ENCODE measurements at places on chromosomes 4 and X. TPM values are rescaled to one million over a fixed set of nuclear protein-coding genes. Genes with fewer than 3 reads are reported as not detected.
A peak's percentile ranks its signal among the peaks of the same experiment; 100 is the strongest.

DNA sequence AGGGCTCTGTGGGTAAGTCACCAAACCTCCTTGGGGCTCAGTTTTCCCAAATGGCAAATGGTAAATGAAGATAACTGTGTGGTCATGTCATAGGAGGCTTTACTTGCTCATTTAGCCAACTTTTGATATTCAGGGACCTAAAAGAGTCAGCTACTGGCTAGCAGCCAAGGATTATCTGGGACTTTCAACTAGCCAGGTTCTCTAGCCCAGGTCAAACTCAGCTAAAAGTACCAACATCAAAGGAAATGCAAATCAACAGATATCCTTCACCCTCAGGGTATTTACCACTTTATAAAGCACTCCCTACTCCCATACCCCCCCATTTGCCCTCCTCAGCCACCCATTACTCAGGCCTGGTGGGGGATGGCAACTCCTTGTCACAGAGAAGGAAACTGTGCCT is 7.5 kb downstream of the AMER1 start:
- H3K27me3 ChIP-seq: no peaks in the 10 kb centered on the region
- H3K27ac ChIP-seq: no peak overlapping the region
- H3K4me3 ChIP-seq: no peak overlapping the region
- no peaks in the 10 kb centered on the region for H3K36me3 ChIP-seq
- no peak for DNase-seq

GRCh38 chr4:178784491-178784890 is 1342.3 kb upstream of the AGA start:
- no peaks in the 10 kb centered on the region for H3K4me1 ChIP-seq
- no peak overlapping the region for H3K4me3 ChIP-seq
- H3K27me3 ChIP-seq: no peaks in the 10 kb centered on the region
- H3K36me3 ChIP-seq: no peaks in the 10 kb centered on the region

DNA sequence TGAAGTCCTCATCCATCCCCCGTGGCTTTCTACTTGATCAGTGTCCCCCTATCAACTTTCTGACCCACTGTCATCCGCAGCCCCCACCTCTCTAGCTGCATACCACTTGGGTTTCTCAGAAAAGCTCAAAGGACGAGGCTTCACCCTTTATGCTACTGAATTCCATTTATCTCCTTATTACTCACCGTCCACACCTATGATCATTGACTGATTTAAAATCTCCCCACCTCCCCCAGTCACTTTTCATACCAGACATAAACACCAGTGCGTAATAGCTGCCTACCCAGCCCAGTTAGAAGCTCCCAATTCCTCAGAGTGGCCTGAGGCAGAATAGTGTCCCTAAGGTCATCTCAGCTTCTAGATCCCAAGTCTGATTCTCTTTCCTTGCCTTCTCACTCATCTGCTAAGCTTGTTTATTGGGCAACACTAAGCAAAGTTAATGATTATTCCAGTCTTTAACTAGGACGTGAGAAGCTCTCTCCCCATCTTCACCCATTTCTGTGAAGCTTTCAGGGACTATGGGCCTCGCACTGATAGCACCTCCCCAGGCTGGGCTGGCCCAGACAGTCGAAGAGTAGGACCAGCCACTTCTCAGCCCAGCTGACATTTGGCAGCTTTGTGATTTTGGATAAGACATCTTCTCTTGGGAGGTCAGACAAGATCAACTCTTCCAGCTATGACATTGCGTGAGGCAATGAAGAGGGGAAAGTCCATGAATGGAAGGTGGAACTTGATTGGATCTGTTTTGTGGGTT is 7.2 kb upstream of the DDX60L start:
- no peak for DNase-seq
- no peak overlapping the region for H3K27ac ChIP-seq
- no peaks in the 10 kb centered on the region for H3K27me3 ChIP-seq
- H3K4me1 ChIP-seq: no peaks in the 10 kb centered on the region
- no peak overlapping the region for H3K4me3 ChIP-seq

- no peaks in the 10 kb centered on the region for H3K36me3 ChIP-seq
- peaks cover 12% of the 10 kb centered on the region for H3K4me1 ChIP-seq
- H3K4me3 ChIP-seq: no peak overlapping the region
- peaks cover 4% of the 10 kb centered on the region for H3K27me3 ChIP-seq
- peak; percentile 4 for DNase-seq
Measured at GRCh38 chr4:8613421-8614364, 21.1 kb downstream of the CPZ start.

Gene CT47A1
- total RNA-seq: not detected

Gene VCX3A
- total RNA-seq: not detected
